ENCODE measurements at places on chromosomes 2 and 18.

- DNase-seq = peak; percentile 63
Measured at GRCh38 chr2:121650315-121650930, 1.2 kb upstream of the CLASP1 start.

GRCh38 chr2:218166791-218167190 is at the start of gene CXCR1:
TSS of gene CXCR1 (minus strand) at chr2:218166962. CDS start at chr2:218165211, 1,751 bp downstream.
- peak; percentile 22 for DNase-seq

GRCh38 chr2:157751462-157752058 is 122.9 kb upstream of the ACVR1C start:
- peak; percentile 45 for DNase-seq

DNA sequence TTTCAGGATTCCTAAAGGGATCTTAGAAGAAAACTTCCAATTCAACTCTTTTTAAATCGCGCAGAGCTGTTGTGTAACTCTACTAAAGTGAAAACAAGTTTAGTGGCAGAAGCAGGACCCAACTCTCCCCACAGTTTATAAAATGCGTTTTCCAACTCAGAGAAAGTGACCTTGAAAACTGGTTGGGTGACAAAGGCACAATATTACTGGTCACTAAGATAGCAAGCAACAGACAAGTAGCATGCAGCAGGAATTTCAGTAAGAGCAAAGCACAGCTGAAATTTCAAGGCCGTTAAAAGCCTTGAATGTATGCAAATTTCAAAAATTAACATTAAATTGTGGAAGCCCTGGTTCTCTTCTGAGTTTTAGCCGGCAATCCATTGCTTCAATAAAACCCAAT is 66.9 kb downstream of the STK39 start:
- DNase-seq = no peak
